ENCODE measurements at places on chromosomes 12 and 14. TPM values are rescaled to one million over a fixed set of nuclear protein-coding genes. Genes with fewer than 3 reads are reported as not detected.

The CCDC63 gene
- not detected for total RNA-seq

The SDSL gene
- total RNA-seq = 6.0 TPM

The CNTN1 gene
- total RNA-seq = 0.49 TPM

The ARHGEF40 gene
- total RNA-seq = 12.6 TPM

The CLEC4C gene
- not detected for total RNA-seq

The BCDIN3D gene
- 1.6 TPM for total RNA-seq

The PLD4 gene
- not detected for total RNA-seq

The MED6 gene
- 30.5 TPM for total RNA-seq

The GRIN2B gene
- not detected for total RNA-seq

The RFX4 gene
- not detected for total RNA-seq

The ADAM21 gene
- total RNA-seq = 0.24 TPM

- H3K4me3 ChIP-seq = peak overlapping the region; percentile 62
- no peak overlapping the region for H3K27ac ChIP-seq
- H3K27me3 ChIP-seq = no peaks in the 10 kb centered on the region
- H3K36me3 ChIP-seq = no peaks in the 10 kb centered on the region
- H3K4me1 ChIP-seq = peaks cover 34% of the 10 kb centered on the region
Observed at GRCh38 chr14:37595809-37596621, 586 bp downstream of the TTC6 start.

DNA sequence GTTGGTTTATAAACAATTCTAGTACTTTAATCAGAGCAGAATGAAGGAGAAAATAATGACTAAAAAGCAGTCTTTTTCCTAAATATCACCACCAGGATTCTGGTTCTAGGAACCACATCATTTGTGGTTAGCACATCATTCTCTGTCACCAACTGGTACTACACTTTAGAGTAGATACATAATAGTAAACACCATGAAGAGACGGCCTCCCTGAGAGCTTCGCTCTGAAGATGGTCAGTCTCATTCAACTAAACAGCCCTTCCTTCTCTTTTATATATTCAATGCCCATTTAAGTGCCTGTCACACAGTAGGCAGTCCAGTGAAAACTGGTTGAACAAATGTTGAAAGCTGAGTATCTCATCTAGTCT lies 10.9 kb downstream of the SLC38A2 start:
- H3K4me3 ChIP-seq = no peak overlapping the region
- no peak overlapping the region for H3K27ac ChIP-seq
- no peak for DNase-seq

GRCh38 chr14:92153581-92153980 lies 31.8 kb downstream of the CPSF2 start:
- H3K36me3 ChIP-seq = peaks cover 77% of the 10 kb centered on the region
- H3K27ac ChIP-seq = no peak overlapping the region
- H3K4me1 ChIP-seq = no peaks in the 10 kb centered on the region
- no peak overlapping the region for H3K4me3 ChIP-seq
- no peak for DNase-seq

GRCh38 chr12:52232674-52233461 lies at the start of gene KRT7:
TSS of gene KRT7 (plus strand) at chr12:52233243. CDS start at chr12:52233297, 54 bp downstream.
- no peaks in the 10 kb centered on the region for H3K4me1 ChIP-seq
- no peak within 1 kb of the TSS for H3K27ac ChIP-seq
- peaks cover 45% of the 10 kb centered on the region for H3K27me3 ChIP-seq

GRCh38 chr14:64549016-64549415 lies 745 bp upstream of the PPP1R36 start:
- H3K27ac ChIP-seq = no peak overlapping the region
- DNase-seq = no peak
- peak overlapping the region; percentile 63 for H3K4me3 ChIP-seq
- no peaks in the 10 kb centered on the region for H3K27me3 ChIP-seq

DNA sequence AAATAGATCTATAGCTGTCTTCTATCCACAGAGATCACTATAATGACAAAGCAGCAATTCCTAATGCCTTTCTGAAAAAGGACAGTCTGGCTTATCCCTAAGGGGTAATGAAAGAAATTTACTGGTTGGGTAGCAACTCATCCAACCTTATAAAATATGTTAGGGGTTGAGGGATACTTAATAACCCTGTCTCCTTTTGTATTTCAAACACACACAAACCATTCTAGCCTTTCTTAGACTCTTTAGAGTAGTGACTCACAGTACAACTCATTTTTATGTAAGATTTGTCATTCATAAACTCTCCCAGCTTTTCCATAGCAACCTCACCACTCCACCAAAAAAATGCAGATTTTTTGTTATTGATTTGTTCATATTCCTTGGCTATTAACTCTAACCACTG lies 167.9 kb downstream of the FSCB start:
- H3K4me1 ChIP-seq = no peaks in the 10 kb centered on the region
- no peaks in the 10 kb centered on the region for H3K36me3 ChIP-seq
- DNase-seq = no peak
- no peak overlapping the region for H3K27ac ChIP-seq
- H3K4me3 ChIP-seq = no peak overlapping the region

DNA sequence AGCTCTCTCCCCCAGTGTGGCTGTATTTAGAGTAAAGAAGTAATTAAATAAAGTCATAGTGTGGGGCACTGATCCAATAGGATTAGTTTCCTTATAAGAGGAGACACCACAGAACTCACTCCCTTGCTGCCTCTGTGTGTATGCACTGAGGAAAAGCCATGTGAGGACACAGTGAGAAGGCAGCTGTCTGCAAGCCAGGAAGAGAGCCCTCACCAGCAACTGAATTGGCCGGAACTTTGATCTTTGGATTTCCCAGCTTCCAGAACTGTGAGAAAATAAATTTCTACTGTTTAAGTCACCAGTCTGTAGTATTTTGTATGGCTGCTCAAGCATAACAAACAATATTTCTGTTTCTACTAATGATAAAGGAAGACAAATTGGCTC lies 368.7 kb upstream of the PRICKLE1 start:
- no peak overlapping the region for H3K27ac ChIP-seq
- H3K36me3 ChIP-seq = no peaks in the 10 kb centered on the region
- H3K4me1 ChIP-seq = no peaks in the 10 kb centered on the region
- DNase-seq = no peak

GRCh38 chr12:125029761-125030358 lies 35.4 kb upstream of the AACS start:
- H3K4me3 ChIP-seq = no peak overlapping the region
- H3K4me1 ChIP-seq = no peaks in the 10 kb centered on the region
- H3K27ac ChIP-seq = no peak overlapping the region
- no peaks in the 10 kb centered on the region for H3K27me3 ChIP-seq

- H3K4me1 ChIP-seq = no peaks in the 10 kb centered on the region
- no peak overlapping the region for H3K27ac ChIP-seq
- H3K27me3 ChIP-seq = no peaks in the 10 kb centered on the region
- H3K4me3 ChIP-seq = no peak overlapping the region
- no peak for DNase-seq
Observed at GRCh38 chr14:89641495-89642175, 224.6 kb upstream of the FOXN3 start.

- no peaks in the 10 kb centered on the region for H3K36me3 ChIP-seq
- no peak overlapping the region for H3K4me3 ChIP-seq
- H3K27ac ChIP-seq = no peak overlapping the region
- no peak for DNase-seq
Observed at GRCh38 chr12:42015051-42015461, 129.6 kb downstream of the GXYLT1 start.

DNA sequence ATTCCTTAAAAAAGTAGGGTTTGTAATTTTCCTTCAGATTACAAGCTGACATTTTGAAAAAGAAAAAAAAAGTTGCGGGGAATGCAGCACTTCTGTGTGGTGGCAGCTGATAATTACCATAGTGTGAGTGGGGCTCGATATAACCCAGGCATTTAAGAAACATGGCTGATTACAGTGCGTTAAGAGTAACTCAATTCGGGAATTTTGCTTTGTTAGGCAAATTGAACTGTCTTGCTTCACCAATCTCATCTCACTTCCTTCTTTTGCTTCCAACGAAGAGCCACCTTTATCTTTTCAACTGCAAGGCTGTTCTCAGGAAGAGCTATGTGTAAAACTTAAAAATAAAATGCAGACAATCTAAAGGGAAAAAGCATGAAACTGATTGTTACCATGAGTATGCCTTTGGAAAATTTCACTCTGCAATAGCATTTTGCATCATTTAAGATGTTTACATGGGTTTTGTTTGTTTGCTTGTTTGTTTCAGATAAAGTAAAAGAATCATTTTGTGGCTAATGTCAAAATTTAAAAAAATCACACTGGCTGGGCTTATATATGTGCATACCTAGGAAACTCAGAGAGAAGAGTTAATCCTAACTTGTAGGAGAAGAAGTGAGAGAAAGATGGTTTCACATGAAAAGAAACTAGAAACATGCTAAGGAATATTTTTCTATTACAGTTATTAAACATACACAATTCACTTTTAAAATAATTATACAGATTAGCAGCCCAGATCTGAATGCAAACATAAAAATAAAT lies 295.9 kb upstream of the ATP2B1 start:
- no peaks in the 10 kb centered on the region for H3K36me3 ChIP-seq
- no peaks in the 10 kb centered on the region for H3K4me1 ChIP-seq
- no peaks in the 10 kb centered on the region for H3K27me3 ChIP-seq

GRCh38 chr14:90450667-90451066 lies 53.8 kb downstream of the CALM1 start:
- DNase-seq = no peak
- H3K4me1 ChIP-seq = no peaks in the 10 kb centered on the region
- H3K27me3 ChIP-seq = no peaks in the 10 kb centered on the region
- H3K4me3 ChIP-seq = no peak overlapping the region
- H3K36me3 ChIP-seq = no peaks in the 10 kb centered on the region

GRCh38 chr14:35532783-35533356 lies 1.1 kb upstream of the INSM2 start:
- DNase-seq = no peak
- peaks cover 7% of the 10 kb centered on the region for H3K27me3 ChIP-seq
- H3K27ac ChIP-seq = no peak overlapping the region
- no peaks in the 10 kb centered on the region for H3K36me3 ChIP-seq

DNA sequence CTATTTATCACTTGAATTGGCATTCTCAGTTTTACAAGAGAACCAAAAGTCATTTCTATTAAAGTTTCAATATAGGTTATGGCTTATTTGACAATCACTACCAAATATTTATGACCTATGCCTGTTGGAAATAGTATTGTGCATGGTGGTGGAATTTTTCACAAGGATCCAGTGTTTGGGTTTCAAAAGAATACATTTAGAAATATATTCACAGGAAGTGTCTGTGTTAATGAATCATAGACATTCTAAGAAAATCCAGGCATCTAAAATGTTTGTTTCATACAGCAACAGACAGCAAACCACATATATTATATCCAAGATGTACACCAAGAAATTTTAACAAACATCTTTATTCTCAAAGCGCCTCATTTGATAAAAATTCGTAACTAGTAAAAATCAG lies 92.7 kb downstream of the MED13L start:
- H3K4me3 ChIP-seq = no peak overlapping the region
- H3K27me3 ChIP-seq = no peaks in the 10 kb centered on the region
- DNase-seq = no peak
- no peaks in the 10 kb centered on the region for H3K36me3 ChIP-seq
- peaks cover 76% of the 10 kb centered on the region for H3K4me1 ChIP-seq

GRCh38 chr12:41325336-41325735 lies 137.2 kb downstream of the PDZRN4 start:
- H3K4me1 ChIP-seq = no peaks in the 10 kb centered on the region
- H3K36me3 ChIP-seq = no peaks in the 10 kb centered on the region
- no peak overlapping the region for H3K27ac ChIP-seq
- H3K4me3 ChIP-seq = no peak overlapping the region

DNA sequence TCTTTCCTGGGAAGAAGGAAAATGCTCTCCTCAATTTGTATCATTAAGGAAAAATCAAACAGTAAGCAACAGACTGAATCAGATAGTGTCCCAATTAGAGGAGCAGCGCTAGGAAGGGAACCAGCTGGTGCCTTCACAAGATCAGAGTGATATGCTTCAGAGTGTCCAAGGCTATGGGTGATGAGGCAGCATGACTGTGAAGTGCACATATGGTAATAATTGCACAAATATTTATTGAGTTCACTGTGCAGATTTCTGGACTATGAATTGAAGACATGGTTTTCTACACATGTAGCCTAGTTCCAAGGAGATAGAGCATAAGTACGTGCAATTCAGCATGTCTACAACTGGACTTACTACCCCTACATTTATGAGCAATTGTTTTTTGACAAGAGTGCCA lies 78.8 kb upstream of the EVL start:
- no peak overlapping the region for H3K27ac ChIP-seq
- no peak overlapping the region for H3K4me3 ChIP-seq
- DNase-seq = no peak
- H3K4me1 ChIP-seq = peaks cover 10% of the 10 kb centered on the region
- no peaks in the 10 kb centered on the region for H3K27me3 ChIP-seq

DNA sequence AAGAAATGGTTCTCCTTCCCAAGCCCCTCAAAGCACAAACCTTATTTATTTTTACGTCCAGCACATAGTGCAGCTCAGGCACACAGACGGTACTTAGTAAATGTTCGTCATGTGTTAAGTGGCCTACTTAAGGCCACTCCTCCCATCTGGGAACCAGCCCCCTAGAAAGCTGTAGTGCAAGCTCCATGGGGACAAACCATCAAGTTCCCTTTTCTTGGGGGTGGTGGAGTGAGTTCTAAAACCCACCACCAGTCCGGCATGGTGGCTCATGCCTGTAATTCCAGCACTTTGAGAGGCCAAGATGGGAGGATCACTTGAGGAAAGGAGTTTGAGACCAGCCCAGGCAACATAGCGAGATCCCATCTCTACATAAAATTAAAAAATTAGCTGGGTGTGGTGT lies 49.4 kb downstream of the PITPNM2 start:
- DNase-seq = no peak
- no peaks in the 10 kb centered on the region for H3K27me3 ChIP-seq
- H3K4me1 ChIP-seq = peaks cover 36% of the 10 kb centered on the region
- H3K36me3 ChIP-seq = no peaks in the 10 kb centered on the region
- H3K4me3 ChIP-seq = no peak overlapping the region

DNA sequence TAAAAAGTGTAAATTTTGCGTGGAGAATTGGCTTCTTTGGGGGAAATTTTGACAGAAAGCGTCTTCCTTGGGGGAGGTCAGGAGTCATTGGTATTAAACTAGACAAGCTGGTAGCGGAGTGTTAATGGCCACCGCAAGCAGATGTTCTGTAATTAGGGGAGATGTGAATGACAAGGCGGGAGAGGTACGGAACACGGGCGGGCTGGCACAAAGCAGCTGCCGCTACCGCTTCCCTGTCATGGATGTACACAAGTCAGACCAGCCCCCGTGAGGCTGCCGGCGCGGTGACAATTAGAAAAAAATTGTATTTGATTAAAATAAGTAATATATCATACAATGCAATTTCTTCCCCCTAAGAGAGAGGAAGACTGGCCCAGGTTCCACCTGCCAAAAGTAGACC lies 501.6 kb downstream of the VRK1 start:
- DNase-seq = no peak
- H3K4me3 ChIP-seq = no peak overlapping the region
- H3K27me3 ChIP-seq = no peaks in the 10 kb centered on the region
- no peaks in the 10 kb centered on the region for H3K4me1 ChIP-seq

GRCh38 chr14:51079489-51079888 lies 15.4 kb downstream of the TRIM9 start:
- H3K4me1 ChIP-seq = no peaks in the 10 kb centered on the region
- no peak for DNase-seq
- no peaks in the 10 kb centered on the region for H3K36me3 ChIP-seq
- no peak overlapping the region for H3K27ac ChIP-seq
- no peak overlapping the region for H3K4me3 ChIP-seq

GRCh38 chr12:64616201-64616600 lies 5.9 kb downstream of the RASSF3 start:
- DNase-seq = no peak
- no peaks in the 10 kb centered on the region for H3K27me3 ChIP-seq
- no peak overlapping the region for H3K27ac ChIP-seq
- H3K4me3 ChIP-seq = no peak overlapping the region

All from psoas muscle (tissue), 8 donors.